ENCODE measurements at places on chromosomes 1 and 21.
A peak's percentile ranks its signal among the peaks of the same experiment; 100 is the strongest.

- DNase-seq = no peak
Observed at GRCh38 chr1:29684141-29684540, 447.8 kb downstream of the PTPRU start.

DNA sequence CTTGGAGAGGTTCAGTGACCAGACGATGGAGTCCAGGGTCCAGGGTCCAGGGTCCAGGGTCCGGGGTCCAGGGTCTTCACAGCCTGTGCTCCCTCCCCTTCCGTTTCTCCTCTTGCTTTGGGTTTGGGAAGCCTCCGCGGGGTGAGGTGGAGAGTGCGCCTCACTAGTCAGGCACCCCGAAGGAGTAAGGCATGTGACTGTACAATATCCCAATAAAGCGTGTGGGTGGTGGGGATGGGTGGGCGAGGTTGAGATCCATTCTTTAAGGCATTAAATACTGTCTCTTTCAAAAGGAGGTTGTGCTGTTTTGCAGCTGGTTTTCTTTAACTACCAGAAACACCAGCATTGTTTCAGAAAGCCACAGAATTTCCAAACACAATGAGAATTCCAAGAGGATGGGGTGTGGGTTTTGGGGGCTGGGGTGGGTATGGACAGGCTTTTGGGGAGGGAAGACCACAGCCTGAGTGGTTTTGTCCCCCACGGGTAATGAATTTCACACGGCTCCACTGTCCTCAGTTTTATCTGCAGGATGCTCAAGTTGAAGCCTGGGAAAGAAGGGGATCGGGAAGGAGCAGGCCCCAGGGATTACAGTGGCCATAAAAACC, 65.7 kb downstream of the KIF26B start:
- DNase-seq = no peak

- no peak for DNase-seq
Observed at GRCh38 chr1:160863774-160864131, 1.1 kb upstream of the CD244 start.

DNA sequence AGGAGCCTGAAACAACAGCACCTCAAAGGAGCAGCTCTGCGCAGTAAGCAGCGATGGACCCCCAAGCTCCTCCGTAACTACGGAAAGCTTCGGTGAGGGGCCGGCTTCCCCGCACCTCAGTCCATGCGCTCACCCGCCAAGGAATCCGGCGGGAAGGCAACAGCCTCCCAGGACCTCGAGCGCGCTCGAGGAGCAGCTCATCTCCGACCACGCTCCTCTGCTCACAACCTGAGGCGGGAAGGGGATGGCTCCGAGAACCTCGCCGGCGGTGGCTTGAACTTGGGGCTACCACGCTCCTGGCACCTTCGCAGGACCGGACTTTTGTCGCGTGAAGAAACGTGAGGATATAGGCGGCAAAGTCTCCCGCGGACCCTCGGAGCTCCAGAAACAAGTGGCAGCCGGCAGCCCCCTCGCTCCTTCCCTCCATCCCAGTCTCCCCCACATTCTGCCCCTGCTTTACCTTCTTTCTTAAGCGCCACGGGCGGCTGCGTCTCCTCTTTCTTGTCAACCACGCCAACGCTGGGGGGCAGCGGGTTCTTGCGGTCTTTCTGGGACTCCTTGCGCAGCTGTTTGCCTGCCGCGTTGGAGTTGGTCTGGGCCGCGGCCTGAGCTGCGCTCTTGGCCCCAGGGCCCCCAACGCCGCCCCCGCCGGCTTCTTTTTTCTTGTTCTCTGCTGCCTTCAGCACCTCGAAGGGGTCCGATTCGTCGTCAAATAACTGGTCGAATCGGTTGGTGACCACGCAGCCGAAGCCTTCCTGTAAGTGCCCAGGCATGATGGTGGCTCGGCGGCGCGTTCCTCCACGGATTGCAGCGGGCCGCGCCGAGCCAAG, 459 bp downstream of the SERBP1 start:
- peak; percentile 17 for DNase-seq

All from COR-L47 (cell line).